Esophagus muscularis mucosa (tissue), 4 donors: ENCODE measurements at places on chromosomes 11 and 22. TPM values are rescaled to one million over a fixed set of nuclear protein-coding genes. Genes with fewer than 3 reads are reported as not detected.
A peak's percentile ranks its signal among the peaks of the same experiment; 100 is the strongest.

DNA sequence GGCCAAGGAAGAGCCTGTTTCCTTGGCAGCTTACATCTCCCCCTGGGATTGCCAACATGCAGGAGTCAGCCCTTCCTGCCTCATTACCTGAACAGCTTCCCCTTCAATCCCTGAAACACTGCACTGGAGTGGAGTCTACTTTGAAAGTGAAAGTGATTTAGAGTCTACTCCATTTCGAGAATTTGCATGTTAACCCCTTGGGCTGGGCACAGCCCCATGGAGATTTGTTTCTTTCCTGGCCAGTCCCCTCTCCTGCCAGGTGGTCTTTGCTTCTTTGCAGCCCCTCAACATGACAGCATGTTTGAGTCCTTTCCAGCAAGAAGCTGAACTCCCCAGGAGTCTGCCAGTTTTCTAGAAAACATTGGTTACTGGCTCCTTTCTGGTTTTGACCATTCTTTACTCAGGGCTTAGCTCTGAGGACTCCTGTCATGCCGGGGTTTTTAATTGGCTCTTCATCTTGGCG lies 59.9 kb downstream of the TRAF6 start:
- H3K36me3 ChIP-seq: no peaks in the 10 kb centered on the region
- no peak overlapping the region for H3K27ac ChIP-seq
- H3K4me3 ChIP-seq: peak overlapping the region; percentile 37
- peaks cover 18% of the 10 kb centered on the region for H3K4me1 ChIP-seq
- H3K27me3 ChIP-seq: no peaks in the 10 kb centered on the region
- no peak for DNase-seq

GRCh38 chr22:17281026-17281425 lies 61.8 kb upstream of the ADA2 start:
- no peak overlapping the region for H3K27ac ChIP-seq
- H3K4me3 ChIP-seq: no peak overlapping the region
- no peaks in the 10 kb centered on the region for H3K36me3 ChIP-seq

DNA sequence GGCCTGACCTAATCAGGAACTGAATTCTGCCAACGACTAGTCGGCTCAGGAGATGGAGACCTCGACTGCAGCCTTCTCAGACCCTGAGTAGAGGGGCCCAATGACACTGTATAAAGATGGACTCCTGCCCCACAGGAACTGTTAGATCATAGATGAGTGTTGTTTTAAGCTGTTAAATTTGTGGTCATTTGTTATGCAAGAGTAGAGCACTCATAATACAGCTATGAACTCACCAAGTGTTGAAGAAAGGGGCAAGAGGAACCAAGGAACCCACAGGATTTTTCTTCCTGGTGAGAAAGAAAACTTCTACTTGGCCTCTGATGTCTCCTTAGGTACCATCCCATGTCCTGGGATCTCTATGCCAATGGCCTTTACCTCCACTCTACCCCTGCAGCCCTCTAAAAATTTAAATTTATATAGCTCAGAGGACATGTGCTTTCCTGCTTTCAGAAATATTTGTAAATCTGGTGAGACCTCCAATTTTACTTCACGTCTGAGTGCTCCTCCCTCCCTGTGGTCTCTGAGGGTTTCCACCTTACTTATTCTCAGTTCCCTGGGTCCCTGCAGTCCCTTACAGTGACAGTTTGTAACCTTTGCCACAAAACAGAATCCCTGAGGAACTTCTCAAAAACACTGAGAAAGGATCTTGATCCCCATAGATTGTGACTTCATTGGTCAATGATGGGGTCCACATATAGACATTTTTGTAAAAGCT lies 256.3 kb upstream of the ARHGAP20 start:
- no peak for DNase-seq
- no peak overlapping the region for H3K27ac ChIP-seq
- H3K27me3 ChIP-seq: no peaks in the 10 kb centered on the region
- no peaks in the 10 kb centered on the region for H3K36me3 ChIP-seq
- no peaks in the 10 kb centered on the region for H3K4me1 ChIP-seq

DNA sequence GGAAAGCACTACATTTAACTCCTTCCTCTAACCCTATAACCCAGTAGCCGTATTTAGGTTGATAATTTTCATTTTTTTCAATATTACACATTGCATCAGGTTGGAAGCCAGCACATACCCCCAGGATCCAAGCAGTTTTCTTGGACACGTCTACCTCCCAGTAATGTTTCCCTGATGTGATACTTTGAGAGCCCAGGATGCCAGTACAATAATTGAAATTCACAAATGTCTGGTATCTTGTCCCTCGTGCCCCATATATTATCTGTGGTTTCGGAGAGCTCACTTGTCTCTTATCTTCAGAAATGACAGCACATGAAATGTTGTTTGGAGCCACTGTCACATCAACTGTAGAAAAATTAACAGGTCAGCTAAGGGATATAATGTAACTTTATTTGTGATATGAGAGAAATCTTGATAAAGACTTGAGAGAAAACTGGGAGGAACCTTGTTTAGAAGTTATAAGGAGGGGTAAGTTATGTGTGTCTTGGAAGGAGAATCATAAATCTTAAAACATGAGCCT lies 19.8 kb downstream of the TRIM5 start:
- H3K27ac ChIP-seq: no peak overlapping the region
- H3K4me1 ChIP-seq: no peaks in the 10 kb centered on the region
- H3K36me3 ChIP-seq: peaks cover 33% of the 10 kb centered on the region
- H3K4me3 ChIP-seq: no peak overlapping the region
- H3K27me3 ChIP-seq: no peaks in the 10 kb centered on the region

GRCh38 chr11:100709233-100709957 lies 22.3 kb downstream of the ARHGAP42 start:
- H3K4me1 ChIP-seq: no peaks in the 10 kb centered on the region
- H3K36me3 ChIP-seq: no peaks in the 10 kb centered on the region
- no peak for DNase-seq
- H3K27me3 ChIP-seq: no peaks in the 10 kb centered on the region

DNA sequence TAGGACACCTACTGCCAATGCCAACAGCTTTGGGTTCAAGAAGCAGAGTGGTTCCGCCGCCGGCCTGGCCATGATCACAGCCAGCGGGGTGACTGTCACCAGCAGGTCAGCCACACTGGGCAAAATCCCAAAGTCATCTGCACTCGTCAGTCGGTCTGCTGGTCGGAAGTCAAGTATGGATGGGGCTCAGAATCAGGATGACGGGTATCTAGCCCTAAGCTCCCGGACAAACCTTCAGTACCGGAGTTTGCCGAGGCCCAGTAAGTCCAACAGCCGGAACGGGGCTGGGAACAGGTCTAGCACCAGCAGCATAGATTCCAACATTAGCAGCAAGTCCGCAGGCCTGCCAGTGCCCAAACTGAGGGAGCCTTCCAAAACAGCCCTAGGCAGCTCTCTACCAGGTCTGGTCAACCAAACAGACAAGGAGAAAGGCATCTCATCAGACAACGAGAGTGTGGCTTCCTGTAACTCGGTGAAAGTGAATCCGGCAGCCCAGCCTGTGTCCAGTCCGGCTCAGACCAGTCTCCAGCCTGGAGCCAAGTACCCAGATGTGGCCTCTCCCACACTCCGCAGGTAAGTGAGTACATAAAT lies 115.1 kb downstream of the DBX1 start:
- no peak for DNase-seq
- H3K4me1 ChIP-seq: peaks cover 44% of the 10 kb centered on the region
- H3K27ac ChIP-seq: no peak overlapping the region
- no peak overlapping the region for H3K4me3 ChIP-seq

DNA sequence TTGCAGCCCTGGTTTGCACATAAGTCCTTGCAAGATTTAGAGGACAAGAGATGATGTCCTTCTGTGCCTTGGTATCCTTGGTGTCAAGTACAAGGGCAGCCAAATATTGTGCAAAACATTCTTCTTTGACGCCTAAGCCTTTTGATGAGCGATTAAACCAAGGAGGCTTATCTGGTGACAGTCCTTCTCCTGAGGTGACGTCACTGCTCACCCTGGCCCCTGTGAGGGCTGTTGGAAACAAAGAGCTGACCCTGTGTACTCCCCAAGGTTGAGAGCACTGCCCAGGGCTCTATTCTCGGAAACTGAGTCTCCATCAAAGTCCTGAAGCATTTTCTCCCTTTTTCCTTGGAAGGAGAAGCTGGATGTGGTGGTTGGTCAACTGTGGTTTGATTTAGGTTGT lies 4.7 kb upstream of the GRAMD1B start:
- no peak overlapping the region for H3K27ac ChIP-seq
- no peak for DNase-seq
- H3K36me3 ChIP-seq: no peaks in the 10 kb centered on the region

DNA sequence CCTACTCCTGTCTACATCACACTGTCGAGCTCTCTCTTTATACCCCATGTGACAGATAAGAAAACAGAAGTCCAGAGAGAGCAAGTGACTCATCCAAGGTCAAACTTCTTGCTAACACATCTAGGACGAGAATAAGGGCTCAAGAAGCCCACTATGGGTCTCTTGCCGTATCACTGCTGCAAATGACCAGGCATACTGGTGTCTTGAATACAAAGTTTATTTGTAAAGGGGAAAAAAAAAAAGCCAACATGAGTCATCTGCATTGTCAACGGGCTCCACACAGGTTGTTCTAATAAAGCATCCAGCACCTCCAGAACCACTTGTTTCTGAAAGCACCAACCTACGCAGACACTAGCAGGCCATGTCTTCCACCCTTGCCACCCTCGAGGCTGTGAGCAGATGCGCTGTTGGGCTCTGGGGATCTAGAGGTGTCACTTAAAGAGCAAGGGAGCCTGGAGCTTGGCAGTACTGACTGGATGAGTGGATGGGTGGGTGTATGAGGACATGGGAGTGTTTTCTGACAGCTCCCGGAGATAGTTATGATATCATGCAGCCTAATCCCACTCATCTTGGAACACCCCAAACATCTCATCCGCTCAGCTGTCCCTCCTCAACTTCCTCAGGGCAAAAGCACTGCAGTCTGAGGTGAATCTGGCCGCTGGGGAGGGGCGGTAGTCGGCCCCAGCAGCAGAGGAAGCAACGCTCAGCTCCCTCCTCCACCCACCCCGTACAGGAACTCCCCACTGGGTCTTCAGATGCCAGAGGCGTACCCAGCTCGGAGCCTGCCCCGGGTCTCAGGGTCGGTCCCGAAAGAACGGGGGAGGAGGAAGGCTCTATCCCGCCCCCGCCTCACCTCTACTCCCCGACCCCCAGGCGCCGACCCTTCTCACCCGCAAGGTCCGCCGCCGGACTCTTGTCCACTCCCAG lies 1.0 kb downstream of the SMCO4 start:
- no peak for DNase-seq
- H3K4me1 ChIP-seq: peaks cover 20% of the 10 kb centered on the region

- no peak for DNase-seq
- no peak overlapping the region for H3K4me3 ChIP-seq
- H3K27me3 ChIP-seq: no peaks in the 10 kb centered on the region
These were observed 11.5 kb downstream of the PKNOX2 start for GRCh38 chr11:125175896-125176575.

DNA sequence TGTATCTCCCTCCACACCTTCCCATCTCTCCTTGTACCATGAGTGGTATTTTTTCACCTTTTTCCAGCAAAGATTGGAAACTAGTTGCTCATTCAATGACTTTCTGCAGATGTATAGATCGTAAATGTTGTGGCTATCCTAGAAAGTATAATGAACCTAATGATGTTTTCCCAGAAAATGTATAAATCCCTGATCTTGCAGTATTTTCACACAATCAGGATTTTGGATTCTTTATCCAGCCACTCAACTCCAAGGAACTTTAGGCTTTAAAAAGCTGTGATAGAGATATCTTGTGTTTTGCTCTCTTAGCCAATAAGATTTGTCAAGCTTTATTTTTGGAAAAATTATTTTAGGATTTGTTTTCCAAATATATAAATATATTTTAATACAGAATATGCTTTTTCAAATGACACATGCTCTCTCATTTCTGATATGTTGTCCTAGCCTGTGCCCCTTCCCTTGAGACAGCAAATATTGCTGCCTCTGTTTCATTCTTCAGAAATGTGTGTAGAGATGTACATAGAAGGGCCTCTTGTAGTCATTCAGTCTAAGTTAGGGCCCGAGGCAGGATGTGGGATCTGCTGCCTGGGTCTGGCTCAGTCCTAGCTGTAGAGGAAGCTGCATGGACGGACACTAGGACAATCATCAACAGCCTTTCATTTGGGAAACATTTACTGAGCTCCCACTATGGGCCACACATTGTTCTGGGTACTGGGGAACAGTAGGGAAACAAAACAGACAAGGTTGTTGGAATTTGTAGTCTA lies 62.4 kb downstream of the NAV2 start:
- H3K4me3 ChIP-seq: no peak overlapping the region
- no peaks in the 10 kb centered on the region for H3K36me3 ChIP-seq
- H3K27ac ChIP-seq: no peak overlapping the region
- DNase-seq: no peak
- H3K27me3 ChIP-seq: no peaks in the 10 kb centered on the region

DNA sequence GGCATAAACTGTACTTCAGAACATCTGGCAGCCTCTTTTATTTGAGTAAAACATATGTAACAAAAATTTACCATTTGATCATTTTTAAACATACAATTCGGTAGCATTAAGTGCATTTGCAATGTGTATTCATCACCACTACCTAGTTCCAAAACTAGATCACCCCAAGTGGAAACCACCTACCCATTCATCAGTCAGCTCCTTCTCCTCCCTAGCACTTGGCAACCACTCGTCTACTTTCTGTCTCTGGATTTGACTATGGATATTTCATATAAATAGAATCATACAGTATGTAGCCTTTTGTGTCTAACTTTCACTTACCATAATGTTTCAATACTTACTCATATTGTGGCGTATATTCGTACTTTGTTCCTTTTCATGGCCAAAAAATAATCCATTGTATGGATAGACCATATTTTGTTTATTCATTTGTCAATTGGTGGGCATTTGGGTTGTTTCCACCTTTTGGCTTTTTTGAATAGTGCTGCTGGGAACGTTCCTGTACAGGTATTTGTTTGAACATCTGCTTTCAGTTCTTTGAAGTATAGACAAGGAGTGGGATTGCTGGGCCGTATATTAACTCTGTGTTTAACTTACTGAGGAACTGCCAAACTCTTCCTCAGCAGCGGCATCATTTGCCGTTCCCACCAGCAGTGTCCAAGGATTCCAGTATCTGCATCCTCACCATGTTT lies 27.2 kb upstream of the ADORA2A start:
- DNase-seq: no peak
- peaks cover 42% of the 10 kb centered on the region for H3K4me1 ChIP-seq
- no peak overlapping the region for H3K4me3 ChIP-seq

ARHGAP42 gene
- 10.6 TPM for total RNA-seq

ZP1 gene
- not detected for total RNA-seq

PEX26 gene
- 34.5 TPM for total RNA-seq
